Forelimb muscle (tissue), 1 donor: ENCODE measurements at places on chromosomes 6 and 20. TPM values are rescaled to one million over a fixed set of nuclear protein-coding genes. Genes with fewer than 3 reads are reported as not detected.

The PBOV1 gene
- polyA plus RNA-seq, result not detected

The RHAG gene
- polyA plus RNA-seq, result 0.80 TPM

The TNFRSF6B gene
- 1.6 TPM for polyA plus RNA-seq

DNA sequence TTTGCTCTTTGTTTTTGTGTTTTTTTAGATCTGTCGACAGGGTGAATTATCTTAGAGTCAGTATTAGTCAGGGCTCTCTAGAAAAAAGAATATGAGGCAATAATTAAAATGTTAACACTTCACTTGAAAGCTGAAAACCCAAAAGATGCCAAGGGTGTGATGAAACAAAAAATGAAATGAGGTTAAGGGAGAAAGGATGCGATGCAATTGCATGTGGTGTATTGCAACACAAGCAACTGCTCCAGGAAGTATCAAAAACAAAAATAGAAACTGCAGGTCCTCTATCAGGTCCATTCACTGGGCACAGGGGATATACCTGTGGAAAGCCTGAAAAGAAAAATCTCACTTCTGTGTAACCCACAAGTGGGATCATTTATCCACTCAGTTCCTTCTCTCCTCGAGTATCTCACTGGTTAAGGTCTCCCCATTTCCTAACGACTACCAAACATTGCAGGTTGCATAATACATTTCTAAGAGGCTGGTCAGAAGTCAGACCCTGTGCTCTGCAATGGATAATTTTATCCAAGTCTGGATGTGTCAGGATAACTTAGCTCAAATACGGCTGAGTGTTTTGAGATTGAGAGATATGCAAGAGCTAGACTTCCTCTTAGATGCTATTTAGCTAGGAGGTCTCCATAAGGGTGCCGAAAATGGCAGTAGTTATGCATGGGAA lies 257.7 kb upstream of the GJE1 start:
- no peak for DNase-seq

DNA sequence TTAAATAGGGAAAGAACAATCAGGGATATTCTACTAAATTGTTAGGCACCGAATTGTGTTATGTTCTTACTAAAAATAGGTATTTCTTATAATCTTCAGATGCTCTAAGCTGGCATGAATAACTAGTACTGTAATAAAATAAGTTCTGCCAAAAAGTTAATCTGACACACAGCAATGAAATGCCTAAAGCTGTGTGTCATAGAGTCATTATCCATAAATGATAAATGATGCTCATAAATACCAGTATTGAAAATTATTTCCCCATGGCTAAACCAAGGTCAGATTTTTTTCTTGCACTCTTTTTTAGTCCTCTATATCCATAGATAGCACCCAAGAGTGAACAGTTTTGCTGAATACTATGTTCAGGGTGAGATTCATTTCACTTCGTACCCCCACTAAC lies 11.7 kb upstream of the PRIM2 start:
- peak; percentile 24 for DNase-seq

DNA sequence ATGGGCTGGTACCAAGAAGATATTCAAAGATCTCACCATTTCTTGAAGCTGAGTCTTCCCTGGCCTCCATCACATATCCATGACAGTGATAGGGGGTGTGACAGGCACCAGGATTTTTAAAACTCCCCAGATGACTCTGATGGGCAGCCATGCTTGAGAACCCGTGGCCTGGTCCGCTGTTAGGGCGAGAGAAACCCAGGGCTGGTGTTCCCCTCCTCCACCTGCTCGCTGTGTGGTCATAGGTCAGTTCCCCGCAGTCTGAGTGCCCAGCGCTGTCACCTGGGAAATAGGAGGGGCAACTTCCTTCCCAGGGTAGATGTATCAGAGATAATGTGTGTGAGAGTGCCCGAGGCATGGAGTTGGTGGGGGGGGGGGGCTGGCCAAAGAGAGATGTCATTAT lies 50.9 kb downstream of the TMEM242 start:
- no peak for DNase-seq

DNA sequence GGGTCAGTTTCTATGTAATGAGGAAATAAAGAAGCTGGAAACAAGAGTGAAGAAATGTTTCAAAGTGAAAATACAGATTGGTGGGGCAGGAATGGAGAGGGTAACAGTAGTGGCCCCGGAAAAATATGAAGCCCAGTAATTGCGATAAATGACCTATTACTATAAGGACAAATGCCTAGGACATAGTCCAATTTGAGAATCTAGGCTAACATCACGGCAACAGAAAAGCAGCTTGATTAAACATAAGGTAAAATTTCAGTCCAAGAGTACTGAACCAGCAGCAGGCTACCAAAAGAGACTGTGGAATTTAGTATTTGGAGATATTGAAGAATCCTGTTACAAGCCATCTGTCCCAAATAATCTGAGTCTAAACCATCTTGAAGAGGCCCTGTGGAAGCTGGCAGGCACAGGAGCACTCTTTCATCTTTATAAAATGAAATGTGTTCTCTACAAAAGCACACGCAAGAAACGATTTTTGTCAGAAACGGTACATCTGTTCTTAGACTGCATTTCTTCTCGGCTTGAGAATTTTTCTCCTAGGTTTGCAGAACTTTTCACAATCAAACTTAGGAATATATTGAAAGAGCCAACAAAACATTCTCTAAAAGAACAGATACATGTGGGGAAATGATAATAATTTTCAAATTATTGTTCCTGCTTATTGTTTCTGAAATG lies 49.3 kb downstream of the ELOVL5 start:
- no peak for DNase-seq

DNA sequence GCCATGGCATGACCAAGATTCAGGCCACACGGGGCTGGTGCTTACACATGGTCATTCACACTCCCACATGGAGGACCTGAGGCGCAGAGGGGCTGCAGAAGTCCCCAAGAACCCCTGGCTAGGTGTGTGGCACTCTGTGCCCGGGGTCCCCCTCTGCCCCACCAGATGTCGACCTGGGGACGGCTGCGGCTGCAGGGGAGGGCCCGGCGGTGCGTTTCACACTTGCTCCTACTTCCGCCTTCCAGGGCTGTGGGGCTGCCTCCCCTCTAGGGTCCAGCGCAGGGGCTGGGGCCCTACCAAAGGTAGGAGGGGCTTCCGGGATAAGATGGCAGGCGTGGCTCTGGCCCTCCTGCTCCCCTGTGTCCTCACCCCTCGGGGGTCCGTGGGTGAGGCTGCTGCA lies 81.1 kb upstream of the SLCO4A1 start:
- no peak for DNase-seq

DNA sequence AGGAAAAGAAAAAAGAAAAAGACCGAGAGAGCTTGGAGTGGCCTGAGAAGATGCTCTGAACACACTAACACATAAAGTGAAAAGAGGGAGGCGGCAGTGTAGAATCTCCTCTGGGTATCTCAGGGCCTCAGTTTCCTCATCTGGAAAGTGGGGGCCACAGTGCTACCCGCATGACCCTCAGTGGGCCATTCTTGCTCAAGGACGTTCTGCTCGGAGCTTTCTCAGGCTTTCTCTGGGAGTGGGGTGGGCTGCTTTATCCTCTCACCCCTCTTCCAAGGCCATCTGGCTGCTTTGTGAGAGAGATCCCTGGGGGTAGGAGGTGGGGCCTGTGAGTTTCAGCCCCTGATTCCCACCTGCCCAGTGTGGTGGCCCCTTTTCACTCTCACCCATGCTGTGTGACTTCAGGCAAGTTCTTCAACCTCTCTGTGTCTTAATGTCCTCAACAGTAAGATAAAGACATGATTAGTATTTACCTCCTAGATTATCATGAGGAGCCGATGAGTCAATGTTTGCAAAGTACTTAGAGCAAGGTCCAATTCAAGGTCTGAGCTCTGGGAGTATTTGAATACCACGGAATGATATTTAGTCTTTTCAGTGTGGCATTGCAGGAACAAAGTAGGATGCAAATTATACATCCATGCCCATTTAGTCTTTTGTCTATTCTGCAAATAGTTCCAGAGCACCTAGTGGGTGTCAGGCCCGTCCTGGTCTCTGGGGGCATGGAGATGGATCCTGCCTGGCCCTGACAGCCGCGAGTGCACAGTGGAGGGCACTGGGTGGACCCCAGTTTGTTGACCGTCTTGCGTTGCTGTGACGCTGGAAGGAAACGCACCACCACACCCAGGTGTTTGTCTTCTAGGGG lies 34.3 kb downstream of the SRC start:
- DNase-seq, result no peak

DNA sequence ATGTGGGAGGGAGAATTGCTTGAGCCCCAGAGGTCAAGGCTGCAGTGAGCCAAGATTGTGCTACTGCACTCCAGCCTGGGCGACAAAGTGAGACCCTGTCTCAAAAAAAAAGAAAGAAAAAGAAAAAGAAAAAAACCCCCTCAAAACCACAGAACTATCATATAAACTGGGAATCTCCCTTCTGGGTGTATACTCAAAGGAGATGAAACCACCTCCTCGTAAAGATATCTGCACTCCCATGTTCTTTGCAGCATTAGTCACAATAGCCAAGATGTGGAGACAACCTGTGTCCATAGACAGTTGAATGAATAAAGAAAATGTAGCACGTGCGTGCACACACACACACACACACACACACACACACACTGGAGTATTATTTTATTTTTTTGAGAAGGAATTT lies 8.5 kb upstream of the AFG1L start:
- no peak for DNase-seq

DNA sequence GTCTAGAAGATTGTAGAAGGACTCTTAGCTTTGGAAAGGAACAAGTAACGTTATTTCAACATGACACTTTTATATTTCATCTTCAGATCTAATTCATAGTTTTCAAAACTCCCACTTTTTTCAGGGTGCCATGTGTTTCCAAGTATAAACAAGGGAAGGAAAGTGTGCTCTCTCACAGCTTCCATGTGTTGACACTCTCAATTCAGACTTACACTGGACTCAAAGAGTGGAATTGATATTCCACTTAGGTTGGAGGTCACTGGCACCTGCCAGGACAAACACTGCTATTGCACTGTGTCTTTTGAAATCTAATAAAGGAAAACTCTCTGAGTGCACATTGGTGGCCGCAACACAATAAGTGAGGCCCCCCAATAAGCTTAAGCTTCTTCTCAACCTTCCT lies 22.5 kb upstream of the SAMD3 start:
- no peak for DNase-seq

DNA sequence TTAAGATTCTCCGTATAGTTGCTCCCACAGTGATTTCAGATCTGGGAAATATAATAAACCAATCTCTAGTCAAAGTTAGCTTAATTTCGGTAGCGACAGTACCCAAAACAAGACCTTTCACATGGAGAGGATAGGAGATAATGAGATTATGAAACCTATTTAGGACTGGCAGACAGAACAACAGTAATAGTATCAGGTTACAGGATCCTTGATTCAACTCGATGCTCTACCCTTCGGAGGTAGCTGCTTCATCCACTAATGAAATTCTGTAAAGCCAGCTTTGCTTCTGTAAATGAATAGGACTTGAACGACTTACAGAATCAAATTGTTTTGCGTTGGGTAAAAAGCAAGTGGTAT lies 534 bp upstream of the AKIRIN2 start:
- DNase-seq, result no peak

DNA sequence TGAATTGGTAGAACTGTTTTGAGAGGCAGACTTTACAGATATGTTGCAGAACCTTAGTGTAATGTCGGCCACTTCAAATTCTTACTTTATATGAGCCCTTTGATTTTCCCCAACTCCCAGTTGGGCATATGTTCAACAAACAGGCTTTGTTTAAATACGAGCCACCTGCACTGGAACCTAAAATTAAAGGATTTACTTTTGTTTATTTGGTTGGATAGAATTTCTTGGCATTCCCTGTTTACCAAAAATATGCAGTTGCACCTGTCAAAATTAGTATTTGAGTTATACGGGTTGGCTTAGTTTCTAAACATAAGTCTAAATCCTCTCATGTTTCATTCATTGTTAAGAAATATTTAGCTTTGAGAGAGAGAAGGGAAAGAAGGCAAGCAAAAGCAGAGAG lies 2.4 kb upstream of the GLYATL3 start:
- no peak for DNase-seq

DNA sequence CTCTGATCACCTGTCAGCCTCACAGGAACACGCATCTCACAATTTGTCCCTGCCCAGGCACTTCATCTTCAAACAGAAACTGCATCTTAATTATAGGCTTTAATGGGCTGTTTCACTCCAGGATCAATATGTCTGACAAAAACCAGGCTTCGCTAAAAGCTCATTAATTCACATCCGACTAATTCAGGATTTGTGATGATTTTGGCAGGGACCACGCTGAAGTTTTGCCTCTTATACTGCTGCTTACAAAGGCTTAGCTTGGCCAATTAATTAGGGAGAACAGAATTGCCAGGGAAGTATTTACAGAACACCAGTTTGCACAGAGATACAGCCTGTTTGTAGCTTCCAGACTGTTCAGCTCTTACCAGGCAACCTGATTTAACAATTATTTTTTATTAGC lies 541.0 kb upstream of the SPTLC3 start:
- DNase-seq, result no peak

- no peak for DNase-seq
Observed at GRCh38 chr20:63952210-63952535, 4.0 kb downstream of the UCKL1 start.
